ENCODE measurements at places on chromosomes 3 and 15. TPM values are rescaled to one million over a fixed set of nuclear protein-coding genes. Genes with fewer than 3 reads are reported as not detected.
A peak's percentile ranks its signal among the peaks of the same experiment; 100 is the strongest.

ACOX2 gene
- 43.3 TPM for total RNA-seq

GRCh38 chr15:34693053-34693744, 61.6 kb downstream of the GJD2 start:
- H3K4me3 ChIP-seq: no peak overlapping the region
- no peaks in the 10 kb centered on the region for H3K4me1 ChIP-seq
- no peak for ATAC-seq
- no peaks in the 10 kb centered on the region for H3K27me3 ChIP-seq
- no peak overlapping the region for H3K27ac ChIP-seq
- no peaks in the 10 kb centered on the region for H3K36me3 ChIP-seq

DNA sequence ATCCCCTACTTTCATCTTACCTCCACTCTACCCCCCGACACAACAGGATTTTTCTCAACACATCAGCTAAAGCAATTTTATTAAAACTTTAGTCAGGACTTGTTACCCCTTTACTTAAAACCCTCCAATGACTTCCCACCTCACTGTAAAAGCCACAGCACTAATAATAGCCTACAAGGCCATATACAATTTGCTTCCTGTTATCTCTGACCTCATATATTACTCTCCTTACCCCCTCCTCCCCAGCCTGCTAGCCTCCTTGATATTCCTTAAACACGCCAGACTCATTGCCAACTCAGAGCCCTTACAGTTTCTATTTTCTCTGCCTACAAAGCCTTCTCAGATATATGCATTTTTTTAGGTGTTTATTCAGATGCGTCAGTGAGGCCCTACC, 54.4 kb downstream of the DCUN1D1 start:
- no peaks in the 10 kb centered on the region for H3K27me3 ChIP-seq
- H3K36me3 ChIP-seq: no peaks in the 10 kb centered on the region
- H3K4me3 ChIP-seq: no peak overlapping the region
- no peak overlapping the region for H3K27ac ChIP-seq
- no peak for ATAC-seq

- H3K4me1 ChIP-seq: peaks cover 31% of the 10 kb centered on the region
- no peaks in the 10 kb centered on the region for H3K36me3 ChIP-seq
- no peaks in the 10 kb centered on the region for H3K27me3 ChIP-seq
- peak; percentile 60 for ATAC-seq
- H3K27ac ChIP-seq: no peak overlapping the region
- no peak overlapping the region for H3K4me3 ChIP-seq
Observed at GRCh38 chr3:46987743-46988401, 8.4 kb downstream of the NBEAL2 start.

GRCh38 chr3:155313300-155313699, 19.8 kb upstream of the STRIT1 start:
- H3K4me3 ChIP-seq: no peak overlapping the region
- H3K36me3 ChIP-seq: no peaks in the 10 kb centered on the region
- no peaks in the 10 kb centered on the region for H3K4me1 ChIP-seq
- no peaks in the 10 kb centered on the region for H3K27me3 ChIP-seq

ZNF385D gene
- 9.8 TPM for total RNA-seq

RPLP1 gene
- total RNA-seq: 340 TPM

- no peak overlapping the region for H3K4me3 ChIP-seq
- H3K27me3 ChIP-seq: peaks cover 6% of the 10 kb centered on the region
- ATAC-seq: no peak
- no peaks in the 10 kb centered on the region for H3K4me1 ChIP-seq
- H3K36me3 ChIP-seq: no peaks in the 10 kb centered on the region
Observed at GRCh38 chr15:40501487-40501886, 30.7 kb downstream of the CHST14 start.

Measured in gastroesophageal sphincter (tissue), 4 donors.